ENCODE measurements at places on chromosomes 4 and X. TPM values are rescaled to one million over a fixed set of nuclear protein-coding genes. Genes with fewer than 3 reads are reported as not detected.

DNA sequence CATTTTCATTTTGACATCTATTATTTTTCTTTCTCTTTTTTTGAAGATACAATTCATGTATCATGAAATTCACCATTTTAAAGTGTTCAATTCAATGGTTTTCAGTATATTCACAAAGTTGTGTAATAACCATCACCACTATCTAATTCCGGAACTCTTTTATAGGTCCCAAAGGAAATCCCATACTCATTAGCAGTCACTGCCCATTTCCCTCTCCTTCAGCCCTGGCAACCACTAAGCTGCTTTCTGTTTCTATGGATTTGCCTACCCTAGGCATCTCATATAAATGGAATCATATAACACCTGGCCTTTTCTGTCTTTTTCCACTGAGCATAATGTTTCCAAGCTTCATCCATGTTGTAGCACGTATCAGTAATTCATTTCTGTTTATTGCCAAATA, 3.2 kb upstream of the FGF2 start:
- no peak for DNase-seq

DNA sequence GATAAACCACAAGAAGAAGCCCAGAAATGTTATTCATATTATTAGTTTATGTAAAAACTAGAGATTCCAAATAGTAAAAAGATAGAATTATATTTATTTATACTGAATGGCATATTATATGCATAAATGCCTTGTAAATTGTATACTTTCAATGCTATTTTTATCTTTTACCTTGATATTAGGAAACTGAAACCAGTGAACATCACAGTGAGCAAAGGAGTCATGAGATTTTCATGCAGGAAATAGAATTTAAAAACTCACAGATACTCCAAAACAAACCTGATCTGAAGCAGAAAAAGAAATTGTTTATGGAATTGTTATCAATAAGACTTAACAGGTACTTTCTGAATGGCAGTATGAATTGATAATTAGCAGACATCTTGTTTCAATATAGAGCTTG, 207.3 kb upstream of the CENPE start:
- DNase-seq: no peak

The TRPC3 gene
- 1.3 TPM for total RNA-seq

The NAA15 gene
- total RNA-seq: 42.8 TPM

The APBB2 gene
- 101 TPM for total RNA-seq

Measured in aorta (tissue), 5 donors.